ENCODE measurements at places on chromosomes 2 and 18.
A peak's percentile ranks its signal among the peaks of the same experiment; 100 is the strongest.

DNA sequence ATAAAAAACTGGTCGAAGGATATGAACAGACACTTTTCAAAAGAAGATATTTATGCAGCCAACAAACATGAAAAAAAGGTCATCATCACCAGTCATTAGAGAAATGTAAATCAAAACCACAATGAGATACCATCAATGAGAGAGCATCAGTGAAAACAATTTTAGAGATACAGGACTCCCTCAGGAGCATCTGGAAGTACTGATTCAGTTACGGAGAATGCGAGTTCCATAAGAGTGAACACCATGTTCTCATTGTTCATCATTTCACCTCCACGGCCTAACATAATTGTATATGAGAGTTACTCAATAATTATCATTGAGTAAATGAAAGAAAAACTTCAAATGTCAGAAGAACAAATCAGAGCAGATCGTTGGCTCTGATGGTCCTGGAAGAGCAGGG lies 140.9 kb upstream of the TANK start:
- no peak for DNase-seq

GRCh38 chr2:200447139-200447855 lies 62.6 kb downstream of the KCTD18 start:
- DNase-seq, result no peak

DNA sequence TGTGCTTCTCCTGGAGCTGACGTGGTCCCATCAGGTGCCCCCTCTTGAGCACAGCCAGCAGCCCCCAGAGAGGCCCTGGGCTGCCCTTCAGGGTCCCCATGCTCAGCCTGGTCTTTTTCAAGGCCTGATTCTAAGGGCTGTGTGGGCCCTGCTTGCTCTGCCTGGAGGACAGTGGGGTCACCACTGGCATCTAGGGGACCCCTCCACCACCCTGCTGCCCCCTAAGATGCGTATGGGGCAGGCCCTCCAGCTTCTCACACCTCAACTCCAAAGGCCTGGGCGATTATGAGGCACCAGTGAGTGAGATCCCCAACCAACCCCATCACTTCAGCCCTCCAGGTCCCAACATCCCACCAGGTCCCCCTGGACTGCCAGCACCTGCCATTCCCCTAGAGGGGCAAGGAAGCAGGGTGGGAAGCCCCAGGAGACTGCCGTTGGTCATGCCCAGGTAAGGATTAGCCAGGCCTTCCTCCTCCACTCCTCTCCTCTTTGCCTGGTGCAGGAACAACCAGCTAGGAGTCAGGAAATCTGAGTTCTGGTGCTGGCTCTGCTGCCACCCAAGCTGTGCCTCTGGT lies 114.4 kb downstream of the SMAD7 start:
- no peak for DNase-seq

GRCh38 chr2:14330884-14331283 lies 301.6 kb upstream of the LRATD1 start:
- DNase-seq, result no peak

DNA sequence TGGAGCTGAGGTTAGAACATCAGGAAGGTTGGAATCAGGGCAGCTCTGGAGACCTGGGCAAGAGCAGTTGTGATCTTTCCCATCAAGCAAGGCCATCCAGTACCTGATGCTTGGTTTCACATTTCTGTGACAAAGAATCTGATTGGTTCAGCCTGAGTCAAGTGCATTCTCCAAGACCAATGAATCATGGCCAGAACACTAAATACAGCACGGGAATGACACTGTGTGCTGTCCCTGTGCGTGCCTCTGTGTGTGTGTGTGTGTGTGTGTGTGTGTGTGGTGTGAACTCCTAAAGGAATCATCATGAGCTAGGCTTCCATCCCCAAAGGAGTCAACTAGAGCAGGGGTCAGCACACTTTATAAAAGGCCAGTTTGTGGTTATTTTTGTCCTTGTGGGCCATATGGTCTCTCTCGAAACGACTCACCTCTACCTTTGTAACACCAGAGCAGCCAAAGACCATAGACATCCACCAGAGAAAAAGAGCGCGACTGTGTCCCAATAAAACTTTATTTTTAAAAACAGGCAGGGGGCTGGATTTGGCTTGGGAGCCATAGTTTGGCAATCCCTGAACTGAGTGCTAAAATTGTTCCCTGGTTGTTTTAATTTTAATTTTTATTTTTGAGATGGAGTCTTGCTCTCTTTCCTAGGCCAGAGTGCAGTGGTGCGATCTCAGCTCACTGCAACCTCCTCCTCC lies 99.7 kb downstream of the INHBB start:
- no peak for DNase-seq

DNA sequence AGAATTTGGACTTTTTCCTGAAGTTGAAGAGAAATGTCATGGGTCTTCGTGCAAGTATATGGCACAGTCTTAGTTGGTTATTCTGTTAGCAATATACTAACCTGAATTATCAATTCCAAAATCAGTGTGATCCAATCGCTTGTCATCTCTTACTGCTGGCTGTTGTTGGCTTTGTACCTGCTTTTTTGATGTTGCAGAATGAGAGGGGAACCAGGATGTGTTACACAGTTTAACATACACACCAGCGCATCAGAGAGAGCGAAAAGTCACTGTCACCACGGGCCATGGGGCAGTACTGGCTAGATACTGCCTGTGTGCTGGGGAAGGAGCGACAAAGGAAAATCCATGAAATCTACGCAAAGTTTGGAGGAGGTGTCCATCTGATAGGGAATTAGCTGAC lies 59.3 kb upstream of the SPP2 start:
- no peak for DNase-seq

DNA sequence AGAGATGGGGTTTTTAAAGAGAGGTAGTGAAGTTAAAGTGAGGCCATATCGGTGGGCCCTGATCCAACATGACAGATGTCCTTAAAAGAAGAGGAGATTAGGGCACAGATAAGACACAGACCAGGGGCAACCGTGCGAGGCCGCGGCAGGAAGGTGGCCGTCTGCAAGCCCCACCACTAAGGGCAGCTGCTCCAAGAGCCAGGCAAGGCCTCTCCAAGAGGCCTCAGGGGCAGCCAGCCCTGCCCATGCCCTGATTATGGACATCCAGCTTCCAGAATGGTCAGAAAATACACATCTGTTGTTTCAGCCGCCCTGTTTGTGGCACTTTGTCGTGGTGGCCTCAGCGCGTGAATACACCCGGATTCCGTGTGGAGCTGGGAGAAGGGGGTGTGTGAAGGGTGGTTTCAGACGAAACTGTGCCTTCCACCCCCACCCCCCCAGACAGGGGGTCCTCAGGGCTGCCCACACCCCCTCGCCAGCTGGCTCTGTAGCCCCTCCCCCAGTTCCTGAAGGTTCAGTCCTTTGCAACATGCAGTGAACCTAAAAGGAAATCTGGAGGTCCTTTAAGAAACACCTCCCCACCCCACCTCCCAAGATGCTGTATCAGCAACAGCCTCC lies 74.1 kb upstream of the SMAD7 start:
- DNase-seq, result no peak

- DNase-seq, result no peak
Observed at GRCh38 chr2:37992601-37993000, 67.5 kb downstream of the RMDN2 start.

GRCh38 chr2:101463911-101464641 lies 10.8 kb downstream of the RFX8 start:
- peak; percentile 83 for DNase-seq

- DNase-seq, result no peak
Observed at GRCh38 chr2:57080035-57080434, 896.2 kb downstream of the CCDC85A start.

DNA sequence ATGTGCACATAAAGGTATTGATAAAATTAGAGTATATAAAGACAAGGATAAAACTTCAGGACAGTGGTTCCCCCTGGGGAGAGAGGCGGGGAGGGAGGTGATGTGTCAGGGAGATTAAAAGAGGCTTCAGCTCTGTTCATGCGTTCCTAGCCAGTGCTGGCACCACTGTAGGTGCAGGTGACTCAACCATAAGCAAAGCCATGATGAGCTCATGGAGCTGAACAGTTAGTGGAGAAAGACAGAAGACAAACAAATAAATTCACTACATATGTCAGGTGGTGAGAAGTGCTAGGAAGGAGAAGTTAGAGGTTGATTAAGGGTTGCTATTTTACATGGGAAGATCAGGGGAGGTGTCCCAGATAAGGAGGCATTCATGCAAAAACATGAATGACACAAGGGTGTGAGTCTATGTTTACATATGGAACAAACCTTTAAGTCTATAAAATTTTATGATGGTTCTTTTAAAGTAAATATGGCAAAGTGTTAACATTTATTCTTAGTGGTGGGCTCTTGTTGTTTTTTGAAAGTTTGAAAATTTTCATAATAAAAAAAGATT lies 136.0 kb downstream of the ANKRD44 start:
- DNase-seq, result no peak

GRCh38 chr2:157825885-157826284 lies 50.2 kb downstream of the ACVR1 start:
- peak; percentile 52 for DNase-seq

DNA sequence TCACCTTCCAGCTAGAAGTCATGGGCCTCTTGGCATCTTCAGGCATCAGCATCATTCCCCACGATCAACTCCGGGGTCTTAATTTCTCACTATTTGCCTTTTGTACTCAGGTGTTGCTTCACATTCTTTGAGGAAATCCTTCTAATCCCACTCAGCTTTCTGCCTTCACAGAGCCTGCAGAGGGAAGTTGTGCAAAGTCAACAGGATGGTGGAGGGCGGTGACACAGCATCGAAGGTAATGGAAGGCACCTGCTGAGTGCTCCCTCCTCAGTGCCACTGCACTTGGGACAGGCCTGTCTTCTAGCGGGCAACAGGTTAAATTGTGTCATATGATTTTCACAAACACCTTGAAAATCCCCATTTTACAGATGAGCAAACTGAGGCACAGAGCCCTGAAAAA lies 164.0 kb downstream of the EN1 start:
- no peak for DNase-seq

DNA sequence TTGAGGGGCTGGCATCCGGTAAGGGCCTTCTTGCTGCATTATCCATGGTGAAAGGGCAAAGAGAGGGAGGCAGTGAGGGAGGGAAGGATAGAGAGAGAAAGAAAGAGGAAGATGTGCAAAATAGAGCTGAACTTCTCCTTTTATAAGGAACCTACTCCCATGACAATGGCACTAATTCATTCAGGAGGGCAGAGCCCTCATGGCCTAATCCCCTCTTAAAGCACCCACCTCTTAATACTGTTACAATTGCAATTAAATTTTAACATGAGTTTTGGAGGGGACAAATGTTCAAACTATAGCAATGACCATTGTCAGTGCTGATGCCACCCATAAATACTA lies 60.2 kb downstream of the CXCR4 start:
- DNase-seq, result no peak

DNA sequence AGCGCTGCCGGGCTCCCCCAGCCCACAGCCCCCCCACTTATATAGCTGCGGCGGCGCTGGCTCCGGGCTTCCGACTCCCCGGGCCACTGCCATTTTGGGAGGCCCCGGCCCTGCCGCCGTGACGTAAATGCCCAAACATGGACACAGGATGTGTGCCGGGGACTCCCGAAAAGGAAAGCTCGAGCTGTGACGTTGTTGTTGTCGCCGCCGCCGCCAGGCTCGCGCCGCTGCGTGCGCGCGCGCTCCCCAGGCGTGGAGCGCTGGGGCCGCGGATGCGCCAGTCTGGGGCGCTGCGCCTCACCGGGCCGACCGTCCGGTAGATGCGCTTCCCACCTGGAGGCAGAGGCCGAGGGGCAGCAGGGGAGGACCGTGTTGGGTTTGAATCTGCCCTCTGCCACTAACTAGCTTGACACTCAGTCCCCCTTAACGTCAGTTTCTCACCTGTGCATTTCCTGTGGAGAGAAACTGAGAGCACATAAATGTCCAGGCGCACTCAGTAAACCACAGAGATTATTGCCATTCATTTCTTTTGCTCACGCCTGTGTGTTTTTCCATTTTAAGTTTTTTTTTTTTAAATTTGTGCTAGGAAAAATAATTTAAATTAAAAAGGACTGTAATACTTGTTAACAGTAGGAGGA lies at the start of gene EGR4:
Gene EGR4 (minus strand): TSS at position 15 of the 638 bp plus-strand sequence. CDS start 231 bp downstream, outside the sequence.
- DNase-seq, result no peak

DNA sequence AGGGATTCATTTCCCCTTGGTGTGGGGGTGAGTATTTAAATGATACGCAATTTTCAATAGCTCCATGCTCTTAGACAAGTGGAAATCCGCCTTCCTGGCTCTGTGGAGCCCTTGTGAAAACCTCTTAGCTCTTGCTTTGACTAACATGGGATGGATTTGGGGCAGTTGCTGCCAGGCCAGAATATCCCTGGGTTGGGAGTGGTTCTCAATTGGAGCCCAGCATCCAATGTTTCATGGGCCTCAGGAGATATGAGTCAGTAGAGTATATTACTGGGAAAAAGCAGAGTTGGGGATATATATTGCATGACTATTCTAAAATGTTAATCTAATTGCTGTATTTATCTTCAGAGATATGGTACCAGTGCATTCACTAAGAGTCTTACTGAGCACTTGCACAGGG lies 104.4 kb upstream of the IL1R2 start:
- DNase-seq, result no peak
